Neural crest cell (in vitro differentiated cells): ENCODE measurements at places on chromosomes 7 and 10.

- no peak for DNase-seq
Measured at GRCh38 chr7:11833431-11833830, 1.4 kb upstream of the THSD7A start.

DNA sequence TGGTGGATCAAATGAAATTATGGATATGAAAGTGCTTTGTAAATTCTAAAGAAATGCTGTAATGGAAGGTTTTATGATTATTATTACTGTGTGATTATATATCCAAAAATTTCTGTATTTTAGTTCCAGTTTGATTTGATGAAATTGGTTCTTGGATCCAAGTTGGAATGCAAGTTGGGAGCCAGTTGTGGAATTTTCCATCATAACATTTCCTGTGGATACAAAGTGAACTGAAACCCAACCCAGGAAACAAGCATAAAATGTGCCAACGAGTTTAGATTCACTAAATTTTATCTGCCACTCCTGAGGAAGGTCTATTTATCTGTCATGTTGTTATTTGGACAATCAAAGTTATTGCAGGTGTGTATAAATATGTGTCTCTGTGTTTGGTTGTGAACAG is 131.4 kb upstream of the MDFIC start:
- DNase-seq: no peak

DNA sequence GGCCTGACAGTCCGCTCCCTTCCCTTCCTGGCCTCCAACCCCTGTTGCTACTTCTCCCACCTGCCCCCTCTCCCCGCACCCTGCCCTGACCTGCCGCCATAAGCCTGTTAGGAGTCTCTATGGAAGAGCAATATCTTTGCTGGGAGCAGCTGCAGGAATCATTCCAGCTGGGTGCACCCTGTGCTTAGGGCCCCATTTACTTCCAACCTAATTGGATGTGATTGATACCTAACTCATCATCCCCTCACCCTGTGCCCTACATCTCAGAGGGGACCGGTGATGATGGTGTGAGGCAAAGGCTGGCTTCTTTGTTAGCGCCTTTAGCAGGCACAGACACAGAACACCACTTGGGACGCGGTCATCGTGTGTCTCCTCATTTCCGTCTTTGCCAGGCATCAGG is 80.0 kb upstream of the FAM180A start:
- no peak for DNase-seq

DNA sequence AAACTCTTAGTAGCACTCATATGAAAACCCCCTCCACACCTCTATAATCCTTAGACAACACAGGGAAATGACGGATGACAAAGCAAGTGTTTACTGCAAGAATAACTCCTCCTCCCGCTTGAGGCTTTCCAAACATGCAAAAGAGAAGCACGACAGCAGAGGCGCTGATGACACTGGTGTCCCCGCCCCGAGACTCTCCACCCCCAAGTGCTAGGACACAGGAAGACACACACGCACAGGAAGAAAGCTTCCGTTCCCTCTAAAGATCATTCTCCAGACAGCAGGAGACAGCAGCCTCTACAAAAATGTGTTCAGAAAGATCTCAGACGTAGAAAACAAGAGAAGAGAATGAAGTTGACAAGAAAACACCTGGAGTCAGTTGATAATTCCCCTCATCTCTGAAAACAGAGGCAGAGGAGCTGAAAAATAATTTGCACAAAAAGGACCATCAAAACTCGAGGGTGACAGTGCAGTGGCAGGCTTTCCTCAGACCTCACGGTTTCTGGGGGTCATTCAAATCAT is 90.2 kb downstream of the DLG5 start:
- peak; percentile 23 for DNase-seq

- DNase-seq: no peak
Measured at GRCh38 chr7:28207486-28208158, 27.0 kb upstream of the JAZF1 start.

DNA sequence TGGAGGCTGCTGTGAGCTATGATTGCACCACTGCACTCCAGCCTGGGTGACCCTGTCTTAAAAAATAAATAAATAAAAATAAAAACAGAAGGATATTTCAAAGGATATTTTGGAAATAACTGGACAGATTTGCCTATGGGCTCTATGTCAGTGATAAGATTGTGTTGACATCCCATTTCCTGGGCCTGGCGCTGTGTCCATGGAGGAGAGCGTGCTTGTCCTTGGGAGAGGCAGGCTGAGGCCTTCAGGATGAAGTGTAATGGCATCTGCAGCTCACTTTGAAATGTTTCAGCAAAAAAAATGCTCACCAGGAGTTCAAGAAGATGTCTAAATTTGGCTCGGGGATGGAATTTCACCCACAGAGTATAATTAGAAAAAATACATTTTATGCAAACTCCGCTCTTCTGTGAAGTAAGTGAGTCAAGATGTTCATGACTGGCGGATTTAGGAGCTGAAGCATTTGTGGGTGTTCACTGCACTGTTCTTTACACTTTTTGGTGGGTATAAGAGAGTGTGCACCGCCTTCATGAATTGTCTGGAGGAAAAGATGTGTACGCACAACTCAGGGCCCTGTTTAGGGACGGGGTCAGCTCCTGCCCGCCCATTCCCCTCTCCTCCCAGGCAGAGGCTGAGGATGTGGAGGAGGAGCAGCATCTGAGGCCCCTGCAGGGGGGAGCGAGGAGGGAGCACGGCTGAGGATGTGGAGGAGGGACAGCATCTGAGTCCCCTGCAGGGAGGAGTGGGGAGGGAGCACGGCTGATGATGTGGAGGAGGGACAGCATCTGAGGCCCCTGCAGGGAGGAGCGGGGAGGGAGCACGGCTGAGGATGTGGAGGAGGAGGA is 18.5 kb upstream of the FOXL3 start:
- no peak for DNase-seq

- no peak for DNase-seq
Measured at GRCh38 chr7:22397981-22398380, 41.0 kb upstream of the RAPGEF5 start.

- no peak for DNase-seq
Measured at GRCh38 chr7:84389242-84389641, 194.7 kb upstream of the SEMA3A start.

DNA sequence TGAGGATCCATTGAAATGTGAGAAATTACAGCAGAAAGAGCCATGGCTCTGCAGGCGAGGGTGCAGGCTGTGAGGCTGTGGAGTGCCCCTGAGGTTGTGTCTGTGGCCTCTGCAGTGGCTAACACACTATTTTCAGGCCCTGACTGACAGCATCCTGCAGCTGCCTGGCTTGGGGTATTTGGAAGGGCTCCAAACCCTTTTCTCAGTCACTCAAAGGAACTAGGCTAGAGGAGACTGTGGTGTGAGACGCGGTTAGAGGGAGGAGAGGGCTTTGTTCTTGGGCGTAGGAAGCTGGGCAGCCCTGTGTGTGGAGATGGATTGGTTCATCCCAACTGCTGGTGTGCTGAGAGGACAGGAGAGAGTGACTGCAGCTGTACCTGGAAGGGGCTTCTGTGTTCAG is 134.9 kb downstream of the RAMP3 start:
- DNase-seq: no peak

DNA sequence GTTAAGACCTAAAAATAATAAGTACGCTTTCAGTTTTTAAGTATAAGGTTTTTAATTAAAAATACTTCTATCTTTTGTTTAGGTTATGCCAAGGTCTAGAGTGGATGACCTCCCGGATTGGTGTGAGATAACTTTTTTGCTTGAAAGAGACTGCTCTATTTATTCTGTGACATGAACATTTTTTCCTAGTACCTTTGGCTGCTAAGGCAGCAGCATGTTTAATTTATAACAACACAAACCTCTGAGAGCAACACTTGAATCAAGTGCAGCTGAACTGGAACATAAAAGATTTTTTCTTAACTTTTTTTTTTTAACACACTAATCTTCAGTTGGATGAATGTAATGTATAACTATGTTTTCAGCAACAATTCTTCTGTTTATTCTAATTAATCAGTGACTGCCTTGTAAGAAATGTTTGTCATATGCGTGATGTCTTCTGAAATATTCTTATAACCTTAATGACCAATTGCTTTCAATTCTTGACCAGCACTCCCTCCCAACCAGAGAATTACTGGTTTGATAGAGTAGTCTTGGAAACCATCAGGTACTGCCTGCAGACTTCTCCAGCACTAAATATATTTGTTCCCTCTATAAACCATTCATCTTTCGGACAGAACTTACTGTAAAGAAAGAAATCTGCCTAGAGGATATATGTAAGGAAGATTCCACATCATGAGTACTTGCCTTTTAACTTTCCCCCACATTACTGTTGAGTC is 16.0 kb downstream of the ARL5B start:
- DNase-seq: no peak

- no peak for DNase-seq
Measured at GRCh38 chr10:30215623-30216022, 133.5 kb downstream of the MTPAP start.

DNA sequence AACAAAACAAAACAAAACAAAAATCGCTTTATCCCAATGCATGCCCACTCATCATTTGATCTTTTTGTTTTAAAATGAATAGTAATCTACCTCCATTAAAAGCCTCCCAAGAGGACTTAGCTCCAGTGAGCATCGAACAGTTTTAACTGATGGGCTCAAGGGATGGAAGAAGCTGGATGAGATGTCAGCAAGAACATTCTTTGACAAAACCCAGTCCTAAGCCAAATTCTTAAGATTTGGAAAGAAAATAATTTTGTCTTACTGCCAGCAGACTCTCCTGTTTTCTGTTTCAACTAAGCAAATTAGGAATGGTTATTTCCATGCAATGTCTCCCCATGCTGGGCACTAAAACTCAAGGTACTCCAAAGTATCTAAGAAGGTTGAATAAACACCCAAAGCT is 127.3 kb downstream of the RNLS start:
- no peak for DNase-seq

GRCh38 chr7:100407285-100408180 is 21.0 kb downstream of the ZCWPW1 start:
- peak; percentile 17 for DNase-seq

- DNase-seq: no peak
Measured at GRCh38 chr7:71661671-71662224, 529.8 kb downstream of the GALNT17 start.

DNA sequence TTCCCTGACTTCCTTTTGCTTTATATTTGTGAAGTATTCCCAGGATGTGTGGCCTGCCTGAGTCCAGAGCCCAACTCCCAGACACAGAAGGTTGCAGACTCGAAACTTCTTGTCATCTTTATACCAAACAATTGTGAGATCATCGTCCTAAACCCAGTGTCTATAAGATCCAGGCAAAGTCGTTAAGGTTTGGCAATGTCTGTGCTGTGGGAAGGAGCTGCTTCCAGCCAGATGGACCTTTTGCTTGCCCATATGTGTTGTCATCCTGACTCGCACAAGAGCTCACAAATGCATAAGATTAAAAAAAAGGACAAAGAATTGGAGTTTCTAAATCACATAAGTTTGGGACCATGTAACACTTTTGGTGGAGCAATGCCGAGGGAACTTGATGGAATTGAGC is 37.0 kb downstream of the WNT2 start:
- DNase-seq: no peak

DNA sequence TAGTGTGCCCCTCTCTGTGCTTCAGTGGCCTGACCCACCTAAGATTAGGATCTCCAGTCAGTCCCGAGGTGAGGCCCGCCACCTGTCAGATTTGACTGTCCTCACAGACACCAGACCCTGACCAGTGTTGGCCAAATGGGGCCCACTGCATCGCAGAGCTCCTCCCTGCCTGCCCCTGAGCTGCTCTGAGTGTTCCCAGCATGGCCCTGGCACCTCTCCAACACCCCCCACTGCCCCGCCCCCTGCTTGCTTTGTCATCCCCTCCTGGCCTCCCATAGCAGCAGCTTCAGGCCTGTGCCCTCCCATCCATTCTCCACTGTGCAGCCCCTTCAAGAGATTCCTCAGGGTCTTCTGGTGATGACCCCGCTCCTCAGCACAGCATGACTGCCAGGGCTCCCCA is 67.6 kb downstream of the C10orf120 start:
- no peak for DNase-seq

GRCh38 chr7:129831424-129832058 is 121.2 kb downstream of the UBE2H start:
- DNase-seq: no peak

DNA sequence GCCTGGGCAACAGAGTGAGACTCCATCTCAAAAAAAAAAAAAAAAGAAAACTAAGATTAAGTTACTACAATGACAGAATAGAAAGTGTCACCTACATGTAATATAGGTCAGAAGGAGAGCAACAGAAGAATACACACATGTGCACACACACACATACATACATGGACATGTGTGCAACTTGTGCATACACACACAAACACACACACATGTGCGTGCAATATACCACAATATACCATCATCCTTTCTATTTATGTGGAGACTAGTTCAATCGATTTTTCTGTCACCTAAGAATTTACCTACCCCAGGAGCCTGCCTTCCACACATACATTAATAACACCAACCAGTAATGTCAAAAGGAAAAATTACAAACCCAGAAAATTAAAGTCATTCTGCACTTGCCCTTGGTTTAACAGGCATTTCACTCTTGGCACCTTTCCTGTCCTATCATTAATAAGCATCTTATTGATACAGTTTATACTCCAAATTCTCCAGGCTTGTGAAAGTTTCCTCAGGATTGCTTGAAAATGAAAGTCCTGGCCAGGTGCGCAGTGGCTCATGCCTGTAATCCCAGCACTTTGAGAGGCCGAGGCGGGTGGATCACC is 2.5 kb downstream of the PNLIPRP1 start:
- no peak for DNase-seq
